Occipital lobe (tissue), 3 donors: ENCODE measurements at places on chromosomes 2 and 18. TPM values are rescaled to one million over a fixed set of nuclear protein-coding genes. Genes with fewer than 3 reads are reported as not detected.

PLEK gene
- 3.0 TPM for total RNA-seq

DNAH7 gene
- total RNA-seq = 16.5 TPM

CMPK2 gene
- 10.9 TPM for total RNA-seq

ASB18 gene
- total RNA-seq = 0.78 TPM

ZSWIM2 gene
- 1.2 TPM for total RNA-seq

THADA gene
- 40.9 TPM for total RNA-seq

NETO1 gene
- total RNA-seq = 47.7 TPM

SULT1C4 gene
- 6.6 TPM for total RNA-seq

TMEM178A gene
- total RNA-seq = 25.1 TPM

LYG2 gene
- total RNA-seq = not detected

PRSS56 gene
- not detected for total RNA-seq

CXCR1 gene
- not detected for total RNA-seq

COL4A3 gene
- 0.16 TPM for total RNA-seq
